ENCODE measurements at places on chromosomes 4 and X.

DNA sequence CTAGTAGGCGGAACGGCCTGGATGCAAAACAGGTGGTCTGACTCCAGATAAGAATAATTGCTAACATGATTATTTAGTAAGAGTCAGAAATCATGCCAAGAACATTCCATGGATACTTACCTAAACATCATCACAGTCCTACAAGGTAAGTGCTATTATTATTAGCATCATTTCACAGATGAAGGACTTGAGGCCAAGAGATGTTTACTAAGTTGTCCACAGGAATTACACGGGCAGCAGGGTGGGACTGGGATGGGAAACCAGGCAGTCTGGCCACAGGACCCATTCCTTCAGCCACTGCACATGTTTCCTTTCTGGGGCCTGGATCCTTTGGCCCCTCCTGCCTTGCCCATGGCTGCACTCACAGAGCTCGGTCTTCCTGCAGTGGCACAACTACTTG lies 48.3 kb downstream of the ANAPC4 start:
- DNase-seq = no peak

DNA sequence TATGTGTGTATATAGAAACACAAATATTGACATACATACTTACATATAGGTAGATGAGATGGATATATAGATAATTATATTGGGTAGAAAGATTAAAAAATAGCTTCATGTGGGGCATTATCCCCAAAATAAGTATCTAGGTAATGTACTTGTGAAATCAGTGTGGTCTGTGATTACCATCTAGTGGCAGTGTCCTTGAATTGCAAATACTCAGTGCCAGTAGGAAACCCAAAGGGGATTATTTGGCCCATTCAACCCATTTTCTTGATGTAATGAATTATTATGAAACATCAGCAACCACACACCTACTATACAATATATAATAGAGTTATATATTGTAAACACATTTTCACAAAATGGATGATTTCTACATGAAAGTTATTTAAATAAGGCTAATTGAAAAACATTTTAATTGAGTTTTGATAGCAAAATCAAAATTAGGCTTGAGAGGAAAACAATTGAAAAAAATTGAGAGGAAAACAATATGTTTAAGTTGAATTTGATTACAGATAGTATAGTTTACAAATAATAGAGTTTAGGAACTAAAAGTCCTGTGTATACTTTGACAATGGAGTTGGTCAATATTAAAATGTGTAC lies 389.4 kb downstream of the GALNTL6 start:
- DNase-seq = peak; percentile 25

GRCh38 chr4:23484689-23485088 lies 405.2 kb downstream of the PPARGC1A start:
- DNase-seq = no peak

- peak; percentile 80 for DNase-seq
Observed at GRCh38 chr4:152243896-152244595, 291.8 kb downstream of the FBXW7 start.

GRCh38 chrX:129781134-129781672 lies 1.5 kb downstream of the SASH3 start:
- DNase-seq = peak; percentile 80

- peak; percentile 30 for DNase-seq
Observed at GRCh38 chrX:148647651-148648050, 147.2 kb downstream of the AFF2 start.

All from suppressor macrophage treated with lipopolysaccharide for 1 hour (primary cell).